ENCODE measurements at places on chromosomes 12 and 14.

DNA sequence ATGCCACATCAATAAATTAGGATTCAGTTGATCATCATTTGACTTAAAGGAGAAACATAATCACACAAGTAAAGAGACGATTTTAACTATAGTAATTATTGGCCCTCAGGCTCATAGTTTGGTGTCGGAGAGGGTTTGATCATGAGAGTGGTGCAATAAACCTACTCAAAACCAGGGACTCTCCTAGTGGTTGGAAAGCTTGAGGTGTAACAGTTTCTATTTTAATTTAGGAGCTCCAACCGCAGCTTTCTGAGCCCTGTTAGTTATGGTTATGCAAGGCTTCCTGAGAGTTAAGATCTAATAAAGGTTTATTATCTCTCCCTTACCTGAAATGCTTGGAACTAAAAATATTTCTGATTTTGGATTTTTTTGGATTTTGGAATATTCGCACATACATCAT is 36.4 kb downstream of the TMTC2 start:
- no peak for DNase-seq

DNA sequence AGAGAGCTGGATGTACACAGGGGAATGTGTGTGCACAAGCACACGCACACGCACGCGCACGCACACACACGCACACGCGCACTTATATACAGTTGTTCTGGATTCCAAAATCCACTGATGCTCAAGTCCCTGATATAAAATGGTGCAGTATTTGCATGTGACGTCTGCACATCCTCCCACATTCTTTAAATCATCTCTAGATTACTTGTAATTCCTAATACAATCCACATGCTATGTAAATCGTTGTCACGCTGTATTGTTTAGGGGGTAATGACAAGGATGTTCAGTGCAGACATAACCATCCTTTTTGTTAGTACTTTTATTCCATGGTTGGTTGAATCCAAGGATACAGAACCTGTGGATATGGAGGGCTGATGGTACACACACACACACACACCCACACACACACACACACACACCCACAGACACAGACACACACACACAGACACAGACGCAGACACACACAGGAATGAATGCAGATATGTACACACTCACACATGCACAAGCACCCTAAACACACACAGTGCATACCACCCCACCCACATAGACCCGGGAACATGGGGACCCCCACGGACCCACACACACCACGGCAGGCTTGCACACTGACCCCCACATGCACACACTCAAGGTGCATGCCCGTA is 188.5 kb upstream of the PRMT8 start:
- no peak for DNase-seq

- no peak for DNase-seq
Measured at GRCh38 chr14:59253527-59253926, 65.1 kb downstream of the DAAM1 start.

DNA sequence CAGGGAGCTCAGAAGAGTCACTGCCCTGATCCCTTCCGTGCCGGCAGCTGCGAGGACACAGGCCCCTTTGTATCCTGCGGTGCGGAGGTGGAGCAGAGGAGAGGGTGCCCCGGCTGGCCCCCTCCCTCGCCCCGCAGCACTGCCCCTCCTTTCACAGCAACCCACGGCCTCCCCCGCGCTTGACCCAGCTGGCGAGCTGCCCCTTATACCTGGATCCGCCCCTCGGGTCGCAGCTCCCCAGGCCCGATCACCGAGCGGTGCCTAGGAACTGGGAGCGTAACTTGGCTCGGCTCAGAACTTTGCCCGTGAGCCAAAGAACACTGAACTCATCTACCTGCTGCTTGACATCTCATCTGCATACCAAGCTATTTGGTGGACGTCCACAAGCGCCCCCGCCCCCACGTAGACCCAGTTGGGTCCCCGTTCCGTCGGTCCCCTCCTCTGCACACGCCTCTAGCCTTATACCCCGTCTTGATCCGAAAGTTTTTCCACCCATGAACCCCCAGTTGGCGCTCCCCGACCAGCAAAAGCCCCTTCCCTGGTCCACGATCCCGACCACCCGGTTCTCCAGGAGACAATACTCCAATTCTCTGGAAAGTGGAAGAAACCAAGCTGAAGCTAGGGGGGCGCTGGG is 697 bp upstream of the DNAJC14 start:
- no peak for DNase-seq

GRCh38 chr12:72631926-72632685 is 359.9 kb downstream of the TRHDE start:
- no peak for DNase-seq

- DNase-seq = no peak
Measured at GRCh38 chr12:96295532-96296160, 101.5 kb downstream of the ELK3 start.

GRCh38 chr14:68694516-68695235 is 98.2 kb downstream of the ZFP36L1 start:
- DNase-seq = no peak

GRCh38 chr14:77023001-77023996 is 5.2 kb downstream of the IRF2BPL start:
- no peak for DNase-seq

GRCh38 chr12:101935890-101936746 is 58.7 kb downstream of the DRAM1 start:
- DNase-seq = no peak

GRCh38 chr12:78431931-78432330 is 432.6 kb upstream of the SYT1 start:
- DNase-seq = no peak

GRCh38 chr12:66860752-66861750 is 182.2 kb upstream of the GRIP1 start:
- peak; percentile 43 for DNase-seq

- DNase-seq = no peak
Measured at GRCh38 chr12:29796823-29797263, 13.1 kb upstream of the TMTC1 start.

- no peak for DNase-seq
Measured at GRCh38 chr14:96674121-96674520, 123.1 kb upstream of the VRK1 start.

GRCh38 chr12:6867413-6868210 is at the start of gene TPI1:
TSS of gene TPI1 (plus strand) at chr12:6867531. CDS start at chr12:6867567, 36 bp downstream.
- peak; percentile 61 for DNase-seq

GRCh38 chr12:88142610-88142991 is 494 bp downstream of the TMTC3 start:
- no peak for DNase-seq

DNA sequence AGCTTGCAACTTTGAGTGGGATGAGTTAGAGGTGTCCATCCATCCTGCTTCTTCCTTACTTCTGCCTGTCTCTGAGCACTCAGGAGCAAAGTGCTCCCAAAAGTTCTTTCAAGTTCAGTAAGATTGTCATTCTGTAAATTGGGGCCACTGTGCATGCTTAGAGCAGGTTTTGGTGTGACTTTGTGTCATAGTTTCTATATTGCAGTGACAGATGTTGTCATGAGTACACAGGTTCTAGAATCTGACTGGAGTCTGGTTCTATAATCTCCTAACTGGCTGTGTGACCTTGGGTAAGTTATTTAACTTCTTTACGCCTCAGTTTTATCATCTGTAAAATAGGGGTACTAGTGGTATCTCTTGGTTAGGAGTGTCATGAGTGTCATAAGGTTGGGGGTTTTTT is 202.7 kb upstream of the BCL2L14 start:
- no peak for DNase-seq

- no peak for DNase-seq
Measured at GRCh38 chr14:98203421-98203820, 1068.6 kb downstream of the BCL11B start.

GRCh38 chr14:99966037-99966835 is 99.0 kb upstream of the EVL start:
- no peak for DNase-seq

- DNase-seq = no peak
Measured at GRCh38 chr12:123435636-123436016, 858 bp downstream of the RILPL2 start.

DNA sequence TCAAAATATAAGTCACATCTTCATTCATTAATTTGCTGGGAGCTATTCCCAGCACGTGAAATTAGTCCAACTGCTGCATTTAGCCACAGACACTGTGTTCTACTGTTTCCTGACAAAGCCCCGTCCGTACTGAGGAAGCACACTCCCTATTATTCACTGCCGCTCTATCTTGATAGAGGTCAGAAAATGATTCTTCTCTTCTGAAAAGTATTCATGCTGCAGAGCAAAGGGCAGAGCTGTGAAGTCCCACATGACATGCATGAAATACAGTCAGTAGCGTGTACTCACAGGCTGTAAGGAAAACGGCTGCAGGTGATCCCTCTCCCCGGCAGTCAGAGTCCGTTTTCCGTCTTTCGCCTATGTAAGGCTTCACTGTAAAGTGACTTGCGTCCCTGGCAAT is 302.5 kb upstream of the FKBP4 start:
- no peak for DNase-seq

GRCh38 chr12:2853626-2854025 is 3.2 kb downstream of the TEX52 start:
- DNase-seq = no peak

DNA sequence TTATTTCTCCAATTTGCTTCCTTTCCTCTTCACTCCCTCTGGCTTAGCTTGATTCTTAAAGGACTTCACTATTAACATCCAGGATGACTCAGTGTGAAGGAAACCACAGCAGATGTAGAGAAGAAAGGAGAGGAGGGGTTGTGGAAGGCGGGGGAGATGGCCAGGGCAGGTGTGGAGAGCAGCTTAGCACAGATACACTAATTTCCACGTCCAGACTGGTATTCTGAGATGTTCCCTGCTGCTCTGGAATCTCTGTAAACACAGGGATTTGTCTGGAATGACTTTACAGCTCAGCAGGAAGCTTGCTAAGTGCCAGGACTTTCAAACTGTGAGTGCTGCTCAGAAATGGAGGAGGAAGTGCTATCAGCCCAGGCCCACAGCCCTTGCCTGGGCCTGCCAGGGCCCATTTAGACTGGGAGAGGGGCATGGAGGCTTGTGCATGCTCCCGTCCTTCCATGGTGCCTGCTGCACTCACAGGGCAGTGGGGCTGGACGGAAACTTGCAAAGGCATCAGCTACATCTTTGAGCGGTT is 202.5 kb upstream of the DDHD1 start:
- DNase-seq = no peak

GRCh38 chr14:91399868-91400640 is 17.6 kb downstream of the CCDC88C start:
- no peak for DNase-seq

DNA sequence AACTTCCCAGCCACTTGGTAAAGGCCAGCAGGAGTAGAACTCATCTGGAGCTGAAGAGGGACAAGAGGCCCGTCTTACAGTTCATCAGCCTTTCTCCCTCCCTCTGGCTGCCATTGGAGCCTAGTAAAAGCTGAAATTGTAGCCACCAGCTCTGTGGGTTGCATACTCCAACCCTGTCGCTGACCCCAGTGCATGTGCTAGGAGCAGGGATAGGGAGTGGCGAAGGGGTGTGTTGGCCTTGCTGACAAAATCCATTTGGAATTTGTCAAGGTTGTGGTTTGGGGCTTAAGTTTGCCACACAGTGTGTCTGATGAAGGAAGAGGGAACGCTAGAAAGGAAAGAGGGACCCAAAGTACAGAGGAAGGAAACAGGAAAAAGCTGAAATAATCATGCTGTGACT is 4.0 kb upstream of the ARF3 start:
- no peak for DNase-seq

DNA sequence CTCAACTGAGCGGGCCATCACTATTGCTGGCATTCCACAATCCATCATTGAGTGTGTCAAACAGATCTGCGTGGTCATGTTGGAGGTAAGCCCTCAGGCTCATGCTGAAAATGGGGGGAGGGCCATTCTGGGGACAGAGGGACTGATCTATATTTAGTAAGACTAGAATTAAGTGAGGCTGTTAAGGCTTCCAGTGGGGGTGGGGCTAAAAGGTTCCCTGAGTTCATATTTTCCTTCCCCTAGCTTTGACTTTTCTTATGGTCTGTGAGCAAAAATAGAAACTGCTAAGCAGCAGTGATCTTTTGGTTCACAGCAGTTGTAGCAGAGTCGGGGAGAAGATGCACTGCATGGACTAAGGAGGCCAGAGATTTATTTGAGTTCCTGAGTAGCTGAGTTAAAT is 9.2 kb downstream of the PCBP2 start:
- no peak for DNase-seq

DNA sequence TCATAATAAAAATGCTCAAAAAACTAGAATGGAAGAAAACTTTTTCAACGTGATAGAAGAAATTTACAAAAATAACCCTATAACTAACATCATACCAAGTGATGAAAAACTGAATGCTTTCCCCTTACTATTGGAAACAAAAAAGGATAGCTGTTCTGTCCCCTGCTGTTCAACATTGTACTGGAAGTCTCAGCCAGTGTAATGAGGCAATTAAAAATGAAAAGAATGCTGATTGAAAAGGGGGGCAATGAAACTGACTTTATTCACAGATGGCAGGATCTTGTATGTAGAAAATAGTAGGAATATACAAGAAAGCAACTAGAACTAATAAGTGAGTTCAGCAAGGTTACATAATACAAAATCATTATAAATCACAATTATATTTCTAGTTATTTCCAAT is 337.9 kb upstream of the KITLG start:
- DNase-seq = no peak

GRCh38 chr14:42045383-42045782 is 438.7 kb downstream of the LRFN5 start:
- DNase-seq = no peak

DNA sequence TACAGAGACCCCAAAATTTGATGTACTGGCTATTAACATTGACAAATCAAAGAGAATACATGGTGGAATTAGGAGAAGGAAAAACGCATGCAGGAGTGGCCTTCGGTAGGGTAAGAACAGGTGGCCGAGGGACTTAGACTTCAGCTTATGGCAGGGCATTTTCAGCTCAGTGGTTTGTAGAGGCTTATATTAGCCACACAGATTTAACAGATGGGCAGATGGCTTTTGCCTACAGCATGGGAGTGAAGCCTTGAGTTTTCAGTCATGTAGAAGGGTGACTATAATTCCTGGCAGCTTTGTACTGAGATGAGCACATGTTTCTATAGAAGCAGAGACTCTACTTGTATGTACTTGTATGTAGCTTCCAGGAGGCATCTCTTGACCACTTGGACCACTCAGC is 40.9 kb upstream of the PLEKHA5 start:
- DNase-seq = no peak

GRCh38 chr12:80176706-80177105 is 77.4 kb downstream of the OTOGL start:
- DNase-seq = no peak

- no peak for DNase-seq
Measured at GRCh38 chr12:70736351-70737133, 99.3 kb upstream of the PTPRB start.

GRCh38 chr12:19382111-19382526 is 57.2 kb upstream of the AEBP2 start:
- no peak for DNase-seq

GRCh38 chr14:78967111-78967809 is 797.1 kb downstream of the NRXN3 start:
- no peak for DNase-seq

- DNase-seq = no peak
Measured at GRCh38 chr14:100383727-100384158, 60.6 kb downstream of the SLC25A47 start.

- DNase-seq = no peak
Measured at GRCh38 chr14:102545461-102546265, 36.1 kb upstream of the ANKRD9 start.

DNA sequence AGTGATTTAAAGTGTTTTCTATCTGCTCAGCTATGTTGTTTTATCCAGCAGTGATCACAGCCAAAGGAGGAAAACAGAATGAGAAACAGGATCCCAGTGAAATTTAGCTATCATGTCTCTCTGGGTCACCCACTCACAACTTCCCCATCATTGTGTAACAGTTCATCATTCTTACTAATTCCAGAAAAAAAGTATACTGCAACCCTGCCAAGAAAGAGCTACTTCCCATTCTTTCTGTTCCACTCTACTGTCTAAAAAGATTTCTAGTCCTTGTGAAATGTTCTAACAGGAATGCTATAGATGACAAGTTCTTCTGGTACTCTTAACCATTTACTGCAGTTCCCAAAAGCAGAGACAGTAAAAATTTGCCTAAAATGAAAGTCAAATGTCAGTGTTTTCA is 39.2 kb upstream of the CD163 start:
- no peak for DNase-seq
